Left renal pelvis (tissue), 4 donors: ENCODE measurements at places on chromosomes 5 and 9. TPM values are rescaled to one million over a fixed set of nuclear protein-coding genes. Genes with fewer than 3 reads are reported as not detected.

DNA sequence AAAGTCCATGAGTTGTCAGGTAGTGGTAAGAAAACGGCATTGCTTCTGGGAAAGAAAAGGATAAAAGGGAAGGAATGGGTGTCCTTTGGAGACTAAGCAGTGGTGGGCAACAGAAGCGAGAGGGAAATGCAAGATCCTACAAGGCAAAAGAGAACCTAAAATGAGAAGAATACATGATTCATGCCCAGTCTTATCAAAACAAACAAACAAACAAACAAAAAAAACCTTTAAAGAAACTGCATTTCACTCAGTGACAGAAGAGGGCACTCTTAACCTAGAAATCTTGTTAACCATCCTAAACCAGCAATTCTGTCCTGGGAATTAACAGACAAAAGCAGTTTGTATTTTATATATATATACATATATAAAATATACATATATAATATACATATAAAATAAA, 88.5 kb downstream of the SUSD1 start:
- DNase-seq, result no peak

- no peak for DNase-seq
Measured at GRCh38 chr5:33829430-33829829, 62.4 kb downstream of the ADAMTS12 start.

DNA sequence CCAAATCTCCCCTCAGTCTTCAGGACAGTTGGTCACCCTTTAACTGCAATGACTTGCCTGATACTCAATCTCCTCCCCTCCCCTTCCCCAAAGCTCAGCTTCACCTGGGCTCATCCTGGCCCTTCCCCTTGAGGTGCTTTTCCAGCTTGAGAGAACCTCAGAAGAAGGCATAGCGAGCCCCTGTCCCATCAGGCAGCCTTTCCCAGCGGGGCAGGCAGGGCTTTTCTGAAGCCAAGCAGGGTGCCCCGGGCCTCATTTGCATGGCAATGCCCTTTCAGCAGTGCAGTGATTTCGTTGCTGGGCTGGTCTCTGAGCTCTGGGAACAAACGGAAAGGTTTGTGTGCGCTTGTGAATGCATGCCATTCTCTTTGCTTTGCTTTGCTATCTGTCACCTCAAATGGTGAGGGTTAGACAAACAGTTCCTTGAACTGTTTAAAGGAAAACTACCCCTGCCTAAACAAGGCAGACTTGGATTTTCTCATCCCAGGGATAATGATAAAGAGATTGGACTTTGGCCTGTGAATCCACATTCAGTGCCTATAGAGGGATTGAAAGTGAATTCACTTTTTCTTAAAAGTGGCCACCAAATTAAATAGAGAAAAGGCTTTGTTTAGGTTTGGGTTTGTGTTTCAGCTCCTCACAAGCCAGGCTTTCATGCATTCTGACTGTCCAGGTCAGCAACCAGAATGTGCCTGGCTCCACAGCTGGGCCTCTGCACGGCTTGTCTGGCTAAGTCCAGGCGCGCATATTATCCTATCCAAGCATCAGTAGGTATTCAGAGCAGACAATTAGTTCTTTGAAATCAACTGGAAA, 165.3 kb downstream of the ZNF608 start:
- DNase-seq, result no peak

GRCh38 chr5:111682121-111682520, 74.9 kb downstream of the NREP start:
- DNase-seq, result no peak

- DNase-seq, result no peak
Measured at GRCh38 chr5:999032-999501, 9.5 kb upstream of the NKD2 start.

DNA sequence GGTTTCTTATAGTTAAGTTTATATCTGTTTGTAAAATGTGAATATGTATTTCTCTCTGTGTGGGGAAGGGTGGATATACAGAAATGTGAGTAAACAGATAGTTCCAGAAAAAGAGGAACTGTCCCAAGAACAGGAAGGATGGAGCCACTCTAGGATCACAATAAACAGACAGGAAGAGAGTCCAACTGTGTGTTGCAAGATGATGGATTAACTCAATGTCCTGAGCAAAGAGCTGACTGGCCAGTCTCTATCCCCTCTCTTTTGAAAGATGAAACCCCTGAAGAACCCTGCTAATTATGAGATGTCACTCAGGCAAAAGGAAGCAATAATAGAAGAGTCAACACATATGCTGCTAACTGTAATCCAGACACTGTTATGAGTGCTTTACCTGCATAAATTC, 202.7 kb downstream of the SEMA6A start:
- DNase-seq, result no peak

DNA sequence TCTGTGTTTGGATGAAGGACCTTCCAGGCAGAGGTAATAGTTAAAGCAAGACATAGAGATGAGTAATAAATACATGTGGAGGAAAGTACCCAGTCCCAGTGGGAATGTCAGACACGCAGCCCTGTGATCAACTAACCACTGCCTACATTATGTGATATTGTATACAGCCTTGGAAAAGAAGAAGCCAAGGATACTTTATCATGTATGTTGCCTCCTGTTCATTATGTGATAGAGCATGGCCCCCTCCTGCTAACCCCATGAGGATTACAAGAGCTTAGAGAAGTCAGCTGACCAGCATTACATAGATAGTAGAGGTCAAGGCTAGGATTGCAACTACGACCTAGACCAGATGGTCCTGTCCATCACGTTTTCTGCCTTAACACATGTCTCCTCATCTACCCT, 497.0 kb upstream of the TNC start:
- DNase-seq, result no peak

DNA sequence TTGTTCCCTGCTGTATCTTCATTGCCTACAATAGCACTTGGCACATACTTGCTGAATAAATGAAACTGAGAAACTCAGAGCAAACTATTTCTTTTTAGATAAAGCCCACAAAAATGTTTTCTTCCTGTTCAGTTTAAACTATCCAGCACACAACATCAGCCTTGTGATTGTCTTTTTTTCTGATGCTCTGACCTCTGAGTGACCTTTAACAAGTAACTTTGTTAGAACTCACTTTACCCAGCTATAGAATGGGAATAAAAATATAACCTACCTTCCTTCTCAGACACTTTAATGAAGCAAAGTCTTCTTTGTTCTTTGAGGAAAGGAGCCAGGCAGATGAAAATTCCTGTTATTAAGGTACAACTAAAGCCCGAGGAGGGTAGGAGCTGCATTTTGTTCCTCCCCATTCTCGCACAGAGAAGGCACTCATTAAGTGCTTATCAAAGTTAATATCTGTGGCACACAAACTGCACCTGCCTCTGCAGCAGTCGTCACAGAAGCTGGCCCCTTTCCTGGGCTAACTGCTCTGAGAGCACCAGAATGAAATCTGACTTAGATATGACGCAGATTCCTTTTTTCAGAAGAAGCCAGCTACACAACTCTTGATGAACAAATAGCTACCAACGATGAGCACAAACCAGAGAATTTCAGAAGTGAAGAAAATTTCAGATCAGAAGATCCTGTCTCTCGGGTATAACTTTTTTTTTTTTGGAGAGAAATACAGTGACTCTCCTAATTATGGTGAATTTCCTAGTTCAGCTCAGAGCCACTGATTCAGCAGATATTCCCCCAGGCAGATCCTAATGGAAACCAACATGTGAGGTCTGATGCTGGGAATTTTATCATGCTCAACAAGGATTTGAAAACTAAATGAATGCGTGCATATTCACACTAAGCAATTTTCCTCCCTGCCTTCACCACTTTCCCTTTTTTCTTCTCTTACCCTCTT, 31.0 kb upstream of the NR3C1 start:
- DNase-seq, result no peak

GRCh38 chr5:127074466-127074865, 1.2 kb upstream of the C5orf63 start:
- no peak for DNase-seq

DNA sequence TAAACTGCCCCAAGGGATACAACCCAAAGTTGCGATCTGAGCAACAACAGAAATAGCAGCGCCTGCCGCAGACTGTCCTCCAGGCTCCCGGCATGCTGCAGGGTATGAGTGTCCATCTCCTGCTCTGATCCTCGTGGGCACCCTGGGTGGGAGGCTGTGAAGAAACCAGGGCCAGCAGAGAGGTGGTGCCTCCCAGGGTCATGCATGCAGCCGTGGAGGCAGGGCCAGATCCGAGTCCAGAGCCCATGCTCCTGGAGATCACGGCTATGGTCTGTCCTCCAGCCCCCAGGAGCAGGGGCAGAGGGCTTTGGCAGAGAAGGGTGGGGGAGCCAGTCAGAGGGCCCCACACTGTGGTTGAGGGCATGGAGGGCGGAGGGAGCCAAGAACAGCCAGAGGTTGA, 29.0 kb downstream of the HRH2 start:
- no peak for DNase-seq

- DNase-seq, result no peak
Measured at GRCh38 chr9:6068983-6069382, 53.6 kb upstream of the RANBP6 start.

PARP8 gene
- polyA plus RNA-seq, result 14.6 TPM

EIF4EBP3 gene
- polyA plus RNA-seq, result 14.5 TPM

SPATA6L gene
- 5.5 TPM for polyA plus RNA-seq

TERT gene
- polyA plus RNA-seq, result 0.11 TPM

BAAT gene
- polyA plus RNA-seq, result 0.33 TPM
